ENCODE measurements at places on chromosomes 4 and X.

GRCh38 chr4:39043861-39044363, 11.7 kb upstream of the TMEM156 start:
- no peak for DNase-seq

DNA sequence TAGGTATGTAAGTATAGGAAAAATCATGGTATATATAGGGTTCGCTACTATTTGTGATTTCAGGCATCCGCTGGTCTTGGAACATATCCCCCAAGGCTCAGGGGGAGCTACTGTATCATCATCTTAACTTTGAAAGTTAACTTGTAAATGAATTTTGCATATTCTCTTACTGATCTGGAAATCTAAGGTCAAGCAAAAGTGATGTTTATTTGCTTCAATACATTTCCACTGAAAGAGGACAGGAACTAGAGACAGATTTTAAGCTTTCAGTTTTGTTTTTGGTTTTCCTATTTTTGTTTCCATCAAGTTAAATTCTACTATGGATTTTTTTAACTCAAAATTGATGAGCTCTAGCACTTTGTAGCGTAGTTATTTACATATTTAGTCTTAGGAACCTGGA, 56.2 kb downstream of the NAF1 start:
- no peak for DNase-seq

- no peak for DNase-seq
Observed at GRCh38 chrX:130704053-130705038, 198.7 kb downstream of the ENOX2 start.

GRCh38 chr4:13160920-13161319, 323.2 kb downstream of the RAB28 start:
- no peak for DNase-seq

- DNase-seq = no peak
Observed at GRCh38 chr4:126027601-126028000, 712.8 kb downstream of the FAT4 start.

Data from ascending aorta (tissue), 2 donors.